Skin of body (tissue), 3 donors: ENCODE measurements at places on chromosomes 2 and 18. TPM values are rescaled to one million over a fixed set of nuclear protein-coding genes. Genes with fewer than 3 reads are reported as not detected.

GRCh38 chr2:39719317-39719716 lies 53.6 kb downstream of the TMEM178A start:
- no peak for DNase-seq

Gene CD207
- 5.3 TPM for total RNA-seq

Gene PSMG2
- 43.2 TPM for total RNA-seq

GRCh38 chr2:187435756-187436155 lies 12.3 kb downstream of the CALCRL start:
- DNase-seq: no peak

DNA sequence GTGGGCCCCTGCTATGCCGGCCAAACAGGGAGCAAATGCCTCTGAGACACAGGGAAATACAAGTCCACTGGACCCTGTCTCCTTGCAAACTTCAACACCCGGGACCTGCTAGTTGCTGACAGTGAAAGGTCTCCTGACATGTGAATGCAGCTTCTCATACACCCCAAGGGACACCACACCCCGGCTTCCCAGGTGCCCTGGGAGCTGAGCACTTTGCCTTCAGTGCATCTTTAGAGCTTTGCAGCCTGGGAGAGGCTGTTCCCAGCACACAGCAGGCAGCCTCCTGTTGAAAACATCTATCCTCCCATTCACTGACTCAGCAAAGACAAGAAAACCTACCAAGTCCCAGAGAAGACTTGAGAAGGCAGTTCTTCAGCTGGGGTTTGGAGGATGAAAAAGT lies 143.4 kb downstream of the COL6A3 start:
- no peak for DNase-seq

DNA sequence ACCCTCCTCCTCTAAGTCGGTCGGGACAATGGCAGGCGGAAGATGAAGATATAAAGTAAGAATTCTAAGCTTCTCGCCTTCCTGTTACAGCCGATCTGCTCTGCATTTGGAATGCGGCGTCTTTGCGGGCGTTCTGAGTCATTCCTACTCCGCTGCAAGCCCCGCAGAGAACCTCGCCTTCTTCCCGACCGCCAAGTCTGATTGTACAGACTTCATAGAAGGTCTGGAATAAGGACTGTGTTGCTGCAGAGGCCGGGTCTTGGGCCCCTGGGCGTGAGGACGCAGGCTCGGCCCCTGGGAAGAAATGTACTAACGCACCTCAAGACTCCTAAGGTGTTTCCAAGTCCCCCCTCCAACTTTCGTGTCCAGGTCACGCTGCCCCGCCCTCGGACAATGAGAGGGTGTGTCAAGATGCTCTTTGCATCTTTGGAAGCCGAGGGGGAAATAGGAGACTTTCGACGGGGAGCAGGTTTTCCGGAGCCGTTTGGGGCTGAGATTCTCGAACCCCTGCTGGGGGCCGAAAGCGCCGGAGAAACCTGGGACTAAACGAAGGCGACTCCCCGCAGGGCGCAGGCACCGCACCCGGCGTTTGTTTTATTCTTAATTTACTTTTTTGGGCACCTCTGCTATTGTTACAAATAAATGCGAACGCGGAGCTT lies 12.7 kb upstream of the PAX3 start:
- no peak for DNase-seq

GRCh38 chr2:125364192-125364983 lies 1291.6 kb upstream of the GYPC start:
- DNase-seq: no peak

- DNase-seq: no peak
Observed at GRCh38 chr2:72834596-72834995, 8.8 kb upstream of the EXOC6B start.

GRCh38 chr2:134225173-134225572 lies 28.7 kb upstream of the MGAT5 start:
- DNase-seq: no peak

DNA sequence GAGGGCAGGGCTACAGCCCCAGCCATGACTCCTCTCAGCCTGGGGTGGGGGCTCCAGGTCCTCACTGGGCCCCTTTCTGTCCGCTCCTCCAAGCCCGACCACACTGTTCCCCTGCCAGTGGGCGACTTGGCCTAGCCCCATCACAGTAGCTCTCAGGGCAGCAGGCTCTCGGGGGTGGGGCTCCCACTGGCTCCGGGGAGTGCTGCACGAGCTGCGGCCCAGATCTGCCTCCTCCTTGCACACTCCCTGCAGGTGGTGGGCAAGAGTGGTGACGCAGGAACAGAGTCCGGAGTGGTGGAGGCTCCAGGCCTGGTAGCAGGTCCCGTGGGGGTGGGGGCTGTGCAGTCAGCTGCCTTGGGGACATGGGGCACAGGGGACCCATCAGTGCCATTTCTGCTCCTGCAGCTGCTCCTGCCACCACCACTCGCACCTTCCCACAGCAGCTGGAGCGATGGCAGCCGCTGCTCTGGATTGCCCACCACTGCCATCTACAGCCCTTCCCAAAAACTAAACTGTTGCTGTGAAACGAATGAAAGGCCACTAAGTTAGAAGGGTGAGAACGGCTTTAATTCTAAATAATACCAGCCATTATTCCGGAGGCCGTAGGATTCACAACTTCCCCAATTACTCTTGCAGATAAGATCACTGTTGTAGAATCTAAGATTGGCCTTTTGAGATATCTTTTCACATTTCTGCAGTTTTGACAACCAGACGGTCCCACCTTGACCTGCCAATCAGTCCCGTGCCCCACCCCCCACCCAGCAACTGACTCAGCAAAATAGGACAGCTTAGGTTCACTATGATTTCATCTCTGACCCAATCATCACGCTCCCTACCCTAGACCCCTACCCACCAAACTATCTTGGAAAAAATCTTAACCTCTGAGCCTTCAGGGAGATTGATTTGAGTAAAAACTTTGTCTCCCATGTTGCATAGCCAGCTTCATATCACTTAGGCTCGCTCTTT lies 530.2 kb downstream of the DCC start:
- DNase-seq: no peak

Gene SLC20A1
- total RNA-seq: 34.9 TPM

- DNase-seq: no peak
Observed at GRCh38 chr18:39571511-39571910, 2005.9 kb upstream of the CELF4 start.

DNA sequence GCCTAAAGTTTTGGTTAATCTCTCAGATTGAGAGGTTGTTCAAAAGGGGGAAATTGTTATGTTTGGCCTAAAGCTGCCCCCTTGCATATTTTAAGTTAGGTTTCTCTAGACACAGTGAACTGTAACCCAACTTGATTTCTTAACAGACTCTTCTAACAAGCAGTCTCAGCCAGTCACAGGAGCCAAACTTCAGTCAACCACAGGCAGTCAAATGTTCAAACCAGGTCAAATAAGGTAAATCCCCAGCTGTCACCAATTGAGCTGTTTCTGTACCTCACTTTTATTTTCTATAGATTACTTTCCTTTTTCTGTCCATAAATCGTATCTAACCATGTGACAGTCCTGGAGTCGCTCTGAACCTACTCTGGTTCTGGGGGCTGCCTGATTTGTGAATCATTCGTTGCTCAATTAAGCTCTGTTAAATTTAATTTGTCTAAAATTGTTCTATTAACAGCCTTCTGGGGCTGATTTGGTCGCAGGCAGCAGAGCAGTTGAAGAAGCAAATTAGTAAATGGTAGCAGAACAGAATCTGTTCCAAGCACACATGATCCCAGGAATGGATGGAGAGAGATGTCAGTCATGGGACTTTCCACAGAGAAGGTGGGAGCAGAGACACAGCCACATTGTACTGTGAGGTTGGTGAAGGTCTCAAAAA lies 16.4 kb upstream of the NFU1 start:
- DNase-seq: no peak

DNA sequence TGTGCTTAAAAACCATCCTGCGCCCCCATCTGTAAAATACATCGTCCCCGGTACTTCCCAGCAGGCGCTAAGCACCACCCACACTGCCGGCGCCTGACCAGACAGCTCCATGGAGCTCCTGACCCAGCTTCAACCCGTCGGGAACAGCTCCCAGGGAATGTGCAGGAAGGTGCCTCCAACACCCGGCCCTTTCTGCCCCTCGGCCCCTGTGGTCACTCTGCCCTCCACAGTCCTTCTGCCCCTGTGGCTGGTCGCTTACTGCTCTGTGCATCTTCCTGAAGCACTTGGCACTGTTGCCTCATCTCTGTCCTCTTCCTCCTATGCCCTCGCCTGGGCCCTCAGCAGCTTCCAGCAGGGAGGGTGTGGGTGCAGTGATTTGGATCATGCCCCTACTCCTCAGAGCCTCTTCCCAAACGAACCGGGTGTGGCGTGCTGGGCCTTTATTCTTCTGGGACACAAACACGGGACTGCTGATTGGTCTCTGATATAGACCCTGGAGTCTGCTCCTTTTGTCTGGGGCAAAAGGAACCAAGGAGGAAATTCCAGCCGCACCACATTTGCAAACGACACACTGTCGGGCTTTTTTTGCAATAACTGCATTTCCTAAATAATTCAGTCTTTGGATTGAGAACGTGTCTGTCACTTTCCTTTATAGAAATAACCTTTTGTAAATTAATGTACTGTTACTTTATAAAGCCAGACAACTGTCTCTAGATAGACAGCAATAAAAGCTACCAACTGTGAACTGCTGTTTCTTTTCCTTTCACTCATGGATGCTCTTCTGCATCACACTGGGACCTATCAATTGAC lies 65.9 kb downstream of the ADI1 start:
- DNase-seq: no peak

DNA sequence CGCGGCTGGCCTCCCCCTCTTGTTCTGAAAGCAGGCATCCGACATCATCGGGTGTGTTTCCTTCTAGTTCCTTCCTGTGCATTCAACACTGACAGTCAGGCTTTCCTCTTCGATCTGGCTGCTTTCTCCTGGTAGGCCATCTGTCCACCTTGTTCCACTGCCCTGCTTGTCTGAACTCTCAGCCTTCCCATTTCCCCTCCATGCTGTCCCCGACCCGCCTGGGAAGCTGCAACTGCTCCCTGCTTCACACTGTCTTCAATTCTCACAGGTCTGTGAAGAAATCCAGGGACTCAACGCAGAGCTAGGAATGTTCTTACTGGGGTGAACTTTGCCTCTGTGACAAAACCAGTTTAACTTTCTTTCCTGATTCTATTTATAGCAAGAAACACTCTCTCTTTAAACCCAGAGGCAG lies 43.0 kb downstream of the KIF3C start:
- DNase-seq: no peak

- no peak for DNase-seq
Observed at GRCh38 chr2:45612285-45612684, 1.2 kb upstream of the SRBD1 start.

Gene ANKRD53
- total RNA-seq: 2.1 TPM

GRCh38 chr2:200650195-200650594 lies 64.4 kb downstream of the AOX1 start:
- DNase-seq: no peak

GRCh38 chr2:125310657-125311364 lies 1285.7 kb downstream of the CNTNAP5 start:
- no peak for DNase-seq

- DNase-seq: no peak
Observed at GRCh38 chr2:45606796-45607195, 4.3 kb downstream of the SRBD1 start.

DNA sequence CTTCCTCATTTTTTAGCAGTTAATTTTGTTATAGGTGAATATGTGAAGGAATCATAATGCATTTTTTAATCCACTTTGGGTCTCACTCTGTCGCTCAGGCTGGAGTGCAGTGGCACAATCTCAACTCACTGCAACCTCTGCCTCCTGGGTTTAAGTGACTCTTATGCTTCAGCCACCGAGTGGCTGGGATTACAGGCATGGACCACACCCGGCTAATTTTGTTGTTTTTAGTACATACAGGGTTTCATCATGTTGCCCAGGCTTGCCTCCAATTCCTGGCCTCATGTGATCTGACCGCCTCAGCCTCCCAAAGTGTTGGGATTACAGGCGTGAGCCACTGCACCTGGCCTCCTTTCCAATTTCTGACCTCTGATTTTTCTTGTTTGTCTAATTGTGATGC lies 17.7 kb downstream of the SCYGR5 start:
- DNase-seq: no peak

DNA sequence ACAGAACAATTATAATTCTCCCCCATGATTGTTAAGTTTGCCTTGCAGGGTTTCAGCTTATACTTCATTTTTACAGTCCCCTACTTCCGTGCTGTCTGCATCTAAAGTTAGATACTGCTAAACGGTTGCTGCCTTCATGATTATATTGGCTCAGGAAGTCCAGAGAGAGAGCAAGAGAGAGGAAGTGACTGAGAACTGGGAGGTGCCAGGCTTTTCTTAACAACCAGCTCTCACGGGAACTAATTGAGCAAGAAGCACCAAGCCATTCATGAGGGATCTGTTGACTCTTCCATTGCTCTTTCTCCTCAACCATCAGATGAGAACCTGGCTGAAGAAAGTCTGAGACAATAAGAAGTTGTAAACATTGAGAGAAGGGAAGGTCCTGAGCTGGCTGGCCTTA lies 125.5 kb upstream of the SIX2 start:
- no peak for DNase-seq

GRCh38 chr18:63299837-63300745 lies 19.5 kb downstream of the BCL2 start:
- no peak for DNase-seq

DNA sequence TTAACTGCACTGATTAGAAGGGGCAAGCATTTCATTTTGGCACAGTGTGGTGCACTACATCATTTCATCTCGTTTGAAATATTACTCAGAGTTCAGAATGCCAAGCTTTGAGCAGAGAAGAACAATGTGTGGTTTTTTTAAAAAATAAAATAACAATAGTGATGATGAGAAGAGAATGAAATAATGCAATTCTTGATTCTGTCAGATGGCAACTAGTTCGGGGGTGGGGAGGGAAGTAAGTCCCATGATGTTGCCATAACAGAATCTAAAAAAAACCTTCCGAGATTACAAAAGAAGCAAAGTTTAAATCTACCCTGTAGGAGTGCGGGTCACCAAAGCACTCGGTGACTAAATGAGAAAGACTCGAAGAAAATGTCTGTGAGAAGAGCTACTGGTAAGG lies 490.4 kb downstream of the NR4A2 start:
- peak; percentile 12 for DNase-seq

Gene CFAP210
- 0.30 TPM for total RNA-seq

DNA sequence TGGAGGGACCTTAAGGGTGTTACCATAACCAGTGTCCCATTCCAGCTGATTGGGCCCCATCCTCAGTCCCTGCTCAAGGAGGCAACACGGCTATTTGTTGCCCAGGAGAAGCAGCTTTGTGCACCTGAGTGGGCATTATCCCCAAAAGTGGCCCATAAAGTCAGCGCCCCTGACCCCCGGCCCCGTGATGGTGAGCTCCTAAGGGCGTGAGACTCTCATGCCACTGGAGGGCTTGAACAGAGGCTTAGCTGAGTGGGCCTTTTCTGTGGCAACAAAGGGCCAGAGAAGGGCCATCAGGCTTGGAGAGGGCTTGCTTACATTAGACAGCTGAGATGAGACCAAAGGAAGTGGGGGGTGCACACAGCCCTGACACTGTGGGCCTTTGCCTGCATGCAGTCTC lies 99.2 kb upstream of the RAB6C start:
- DNase-seq: no peak

Gene ARHGEF33
- total RNA-seq: 1.7 TPM

Gene SLC14A1
- 11.9 TPM for total RNA-seq

- no peak for DNase-seq
Observed at GRCh38 chr2:154527962-154528361, 170.5 kb upstream of the KCNJ3 start.
